SK-N-SH treated with all-trans-retinoic acid at 6 μM for 48 hours (cell line): ENCODE measurements at places on chromosomes 2 and 18.

GRCh38 chr18:48326901-48327675, 82.1 kb downstream of the ZBTB7C start:
- peak; percentile 80 for ATAC-seq

- ATAC-seq: no peak
Measured at GRCh38 chr2:30903326-30903725, 96.1 kb upstream of the CAPN13 start.

GRCh38 chr2:181777734-181778133, 97.4 kb upstream of the NEUROD1 start:
- no peak for ATAC-seq

DNA sequence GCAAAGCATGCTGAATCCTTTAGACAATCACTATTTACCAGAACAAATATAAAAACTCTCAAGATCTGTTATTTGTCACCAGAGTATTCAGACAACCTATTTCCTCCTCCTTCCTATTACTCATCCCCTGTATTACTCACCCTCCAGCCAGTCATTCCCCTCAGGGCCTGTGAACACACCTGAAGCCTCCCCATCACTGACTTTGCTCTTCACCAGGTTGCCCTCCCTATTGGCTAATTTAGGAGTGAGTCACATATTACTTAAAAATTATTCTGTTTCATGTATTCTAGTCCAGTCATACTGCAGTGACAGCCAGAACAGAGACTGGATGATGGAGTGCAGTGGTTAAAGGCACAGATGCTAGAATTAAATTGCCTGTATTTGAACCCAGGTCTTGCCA, 3.7 kb upstream of the ATG16L1 start:
- ATAC-seq: peak; percentile 31

GRCh38 chr18:8724452-8724851, 19.1 kb downstream of the MTCL1 start:
- ATAC-seq: no peak

DNA sequence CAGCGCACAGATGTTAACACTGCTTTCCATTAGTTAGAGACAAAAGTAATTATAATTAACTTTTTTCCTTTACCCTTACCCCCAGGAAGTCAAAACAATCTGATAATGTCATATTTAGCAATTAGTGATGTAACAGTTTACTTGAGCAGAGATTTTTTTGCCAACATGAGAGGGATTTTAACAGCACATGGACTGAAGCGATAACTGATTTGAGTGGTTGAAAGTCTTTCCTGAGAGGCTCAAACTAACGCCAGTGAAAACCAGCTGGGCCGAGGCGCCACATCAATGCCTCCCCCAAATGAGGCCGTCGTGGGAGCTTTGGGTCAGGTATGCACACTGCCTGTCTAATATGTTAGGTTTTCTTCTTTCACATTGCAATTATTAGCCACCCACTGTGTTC, 469.9 kb upstream of the SMIM21 start:
- no peak for ATAC-seq

- ATAC-seq: no peak
Measured at GRCh38 chr2:45010702-45011012, 1.4 kb upstream of the SIX2 start.

- ATAC-seq: no peak
Measured at GRCh38 chr18:45981821-45982220, 14.7 kb upstream of the EPG5 start.

- ATAC-seq: no peak; the same call in 2 of the 3 replicates
Measured at GRCh38 chr2:188628989-188629752, 337.5 kb downstream of the GULP1 start.

DNA sequence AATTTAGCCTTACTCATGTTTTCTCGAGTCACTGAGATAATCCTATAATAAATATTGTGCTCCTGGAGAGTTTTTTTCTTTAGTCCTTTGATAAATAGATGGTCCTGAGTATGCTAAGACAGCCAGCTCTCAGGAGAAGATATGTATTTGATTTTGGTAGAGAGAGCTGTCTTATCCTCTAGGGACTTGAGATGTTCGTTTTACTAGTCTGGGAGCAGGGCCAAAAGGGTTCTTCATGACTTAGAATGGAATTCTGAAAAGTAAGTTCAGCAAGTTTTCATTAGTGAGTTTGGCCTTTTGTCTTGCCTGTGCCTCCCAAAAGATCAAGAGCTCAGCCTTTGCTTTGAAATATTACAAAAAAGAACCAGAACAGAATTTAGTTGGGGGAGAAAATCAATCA, 246.7 kb downstream of the BABAM2 start:
- ATAC-seq: peak; percentile 97

DNA sequence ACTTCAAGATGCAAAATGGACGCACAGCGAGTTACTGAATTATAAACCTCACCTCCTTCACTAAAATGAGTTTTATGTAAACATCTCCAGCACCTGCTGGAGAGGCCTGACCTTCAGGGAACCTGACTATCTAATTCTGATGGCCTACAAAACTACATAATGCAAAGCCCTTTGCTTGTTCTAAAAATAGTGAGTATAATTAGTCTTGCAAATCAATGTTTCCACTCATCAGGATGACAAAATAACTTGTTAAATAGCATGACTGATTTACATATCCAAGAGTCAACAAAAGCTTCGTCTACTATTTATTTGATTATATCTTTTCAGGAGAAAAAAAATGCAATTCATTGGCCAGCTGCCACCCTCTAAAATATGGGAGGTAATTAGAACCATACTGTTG, 326.3 kb upstream of the MC4R start:
- no peak for ATAC-seq

GRCh38 chr2:204051476-204051875, 114.9 kb downstream of the ICOS start:
- peak; percentile 57; the same call in 1 of the 3 replicates for ATAC-seq
